Left hindlimb (tissue), 1 donor: ENCODE measurements at places on chromosomes 3 and 15.

GRCh38 chr3:194573680-194574437, 59.4 kb downstream of the TMEM44 start:
- no peak for DNase-seq

GRCh38 chr3:127015282-127016042, 32.5 kb downstream of the PLXNA1 start:
- DNase-seq = no peak

- no peak for DNase-seq
Observed at GRCh38 chr15:47466357-47466756, 250.9 kb upstream of the SEMA6D start.

GRCh38 chr3:119601154-119601553, 3.5 kb downstream of the PLA1A start:
- DNase-seq = no peak

DNA sequence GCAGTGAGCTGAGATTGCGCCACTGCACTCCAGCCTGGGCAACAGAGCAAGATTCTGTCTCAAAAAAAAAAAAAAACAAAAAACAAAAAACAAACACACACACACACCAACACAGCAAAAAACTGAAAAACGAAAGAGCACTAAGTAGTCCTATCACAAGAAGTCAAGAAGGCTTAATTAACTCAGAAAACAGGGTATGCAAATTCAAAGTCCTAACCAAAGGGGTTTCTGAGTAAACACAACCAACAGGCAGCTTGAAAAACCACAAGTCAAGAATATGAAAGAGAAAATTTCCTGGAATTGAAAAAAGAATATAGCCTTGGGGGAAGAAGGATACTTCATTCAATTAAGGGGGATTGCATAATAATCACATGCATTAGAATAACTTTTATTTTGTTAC, 37.7 kb upstream of the PARP14 start:
- DNase-seq = no peak

GRCh38 chr3:86982883-86983282, 8.1 kb downstream of the VGLL3 start:
- peak; percentile 42 for DNase-seq

DNA sequence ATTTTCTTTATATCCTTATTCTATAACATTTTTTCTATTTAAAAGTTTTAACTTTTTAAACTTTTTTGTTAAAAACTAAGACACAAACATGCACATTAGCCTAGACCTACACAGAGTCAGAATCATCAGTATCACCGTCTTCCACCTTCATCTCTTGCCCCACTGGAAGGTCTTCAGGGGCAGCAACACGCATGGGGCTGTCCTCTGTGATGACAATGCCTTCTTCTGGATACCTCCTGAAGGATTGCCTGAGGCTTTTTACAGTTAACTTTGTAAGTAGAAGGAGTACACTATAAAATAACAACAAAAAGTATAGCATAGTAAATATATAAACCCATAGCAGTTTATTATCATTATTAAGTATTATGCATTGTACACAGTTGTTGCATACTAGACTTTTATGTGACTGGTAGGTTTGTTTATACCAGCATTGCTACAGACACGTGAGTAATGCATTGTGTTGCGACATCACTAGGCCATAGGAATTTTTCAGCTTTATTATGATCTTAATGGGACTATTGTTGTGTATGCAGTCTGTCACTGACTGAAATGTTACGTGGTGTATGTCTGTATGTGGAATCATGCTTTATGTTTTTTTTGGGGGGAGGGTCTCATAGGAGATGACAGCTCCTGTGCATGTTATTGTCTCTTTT, 18.2 kb downstream of the ATP1B3 start:
- no peak for DNase-seq

DNA sequence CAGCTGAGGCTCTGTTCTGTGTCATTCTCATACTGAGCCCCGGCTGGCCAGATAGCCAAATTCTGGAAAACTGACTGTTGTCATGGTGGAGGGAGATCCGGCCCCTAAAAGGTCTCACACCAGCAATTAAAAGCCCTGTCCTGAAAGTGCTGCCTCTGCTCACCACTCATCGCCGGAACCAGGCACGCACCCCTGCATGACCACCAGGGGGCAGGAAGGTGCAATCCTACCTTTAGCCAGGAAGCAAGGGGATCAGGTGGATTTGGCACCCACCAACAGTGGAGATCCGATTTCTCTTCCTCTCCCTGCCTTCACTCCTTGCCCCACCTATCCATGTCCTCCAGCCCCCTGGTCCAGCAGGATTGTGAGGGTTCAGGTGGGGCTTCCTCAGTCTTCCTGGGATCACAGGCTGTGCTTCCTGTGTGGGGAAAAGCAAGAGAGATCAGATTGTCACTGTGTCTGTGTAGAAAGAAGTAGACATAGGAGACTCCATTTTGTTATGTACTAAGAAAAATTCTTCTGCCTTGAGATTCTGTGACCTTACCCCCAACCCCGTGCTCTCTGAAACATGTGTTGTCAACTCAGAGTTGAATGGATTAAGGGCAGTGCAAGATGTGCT, 16.1 kb upstream of the CACNA2D2 start:
- peak; percentile 61 for DNase-seq

- no peak for DNase-seq
Observed at GRCh38 chr3:188191460-188191859, 37.5 kb downstream of the LPP start.

DNA sequence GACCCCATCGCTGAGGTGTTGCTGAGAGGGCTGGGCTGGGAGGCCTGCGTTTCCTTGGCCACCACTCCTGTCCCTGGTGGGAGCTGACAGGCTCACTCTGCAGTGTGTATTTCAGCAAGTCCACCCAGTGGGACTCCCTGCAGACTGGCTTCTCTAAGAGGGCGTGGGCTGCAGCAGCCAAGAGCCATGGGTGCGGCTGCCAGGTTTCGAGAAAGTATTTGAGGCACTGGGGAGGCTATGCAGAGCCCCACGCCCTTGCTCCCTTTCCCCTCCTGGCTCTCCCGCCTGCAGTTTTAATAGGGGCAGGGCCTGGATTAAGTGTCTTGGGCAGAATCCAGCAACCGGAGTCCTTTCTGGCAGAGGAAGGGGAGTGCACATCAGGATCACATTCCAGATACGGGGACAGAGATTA, 242.1 kb downstream of the THSD4 start:
- DNase-seq = peak; percentile 79

DNA sequence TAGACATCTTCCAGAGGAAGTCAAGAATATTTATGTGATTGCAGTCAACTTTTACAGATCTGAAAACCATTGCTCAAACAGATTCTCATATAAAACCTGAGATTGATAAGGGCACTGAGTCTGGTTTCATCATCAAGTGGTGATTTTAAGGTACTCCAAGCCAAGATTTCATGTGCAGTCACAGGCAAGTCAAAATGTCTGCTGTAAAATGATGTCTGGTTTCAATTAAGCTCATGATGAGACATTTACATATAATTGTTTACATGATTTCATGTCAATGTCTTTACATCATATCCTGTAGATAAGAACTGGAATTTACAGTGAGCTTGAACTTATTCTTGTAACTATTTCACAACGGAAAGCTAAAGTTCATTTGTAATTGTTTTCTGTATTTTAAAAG, 1215.5 kb downstream of the ROBO2 start:
- DNase-seq = no peak

DNA sequence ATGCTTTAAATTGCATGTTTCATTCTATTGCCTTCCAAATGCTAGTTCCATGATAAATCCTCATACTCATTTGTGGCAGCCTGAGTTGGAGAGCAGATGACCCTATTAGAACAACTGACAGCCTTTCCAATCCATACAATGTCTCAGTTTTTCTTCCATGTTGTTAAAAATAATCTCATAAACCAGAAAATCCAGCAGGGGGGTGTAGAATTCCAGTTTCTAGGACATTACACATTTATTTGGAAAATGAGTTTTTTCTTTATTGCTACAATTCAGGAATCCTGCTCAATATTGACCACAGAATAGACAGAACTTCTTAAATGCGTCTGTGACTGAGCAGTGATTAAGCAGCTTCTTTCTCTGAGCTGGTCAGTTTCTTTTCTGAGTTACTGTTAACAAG, 174.2 kb upstream of the ATP10A start:
- DNase-seq = no peak

- no peak for DNase-seq
Observed at GRCh38 chr3:17089314-17089700, 204.6 kb downstream of the PLCL2 start.

DNA sequence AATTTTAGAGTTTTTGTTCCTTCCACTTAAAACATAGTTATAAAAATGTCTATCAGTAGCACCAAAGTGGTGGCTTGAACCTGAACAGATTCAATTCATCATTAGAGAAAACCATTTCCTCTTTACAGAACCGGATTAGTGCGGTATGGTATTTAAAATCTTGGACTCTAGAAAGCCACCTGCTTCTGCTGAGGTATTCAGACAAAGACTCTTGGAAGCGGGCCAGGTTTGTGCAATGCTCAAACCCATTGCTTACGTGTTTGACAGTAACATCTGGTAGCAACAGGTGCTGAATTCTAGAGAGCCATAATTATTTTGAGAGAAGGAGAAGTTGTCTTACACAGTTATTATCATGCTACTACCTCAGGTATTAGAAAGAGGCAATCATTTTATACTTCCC, 290.5 kb downstream of the NAALADL2 start:
- DNase-seq = peak; percentile 41

GRCh38 chr15:66883284-66883911, 181.4 kb downstream of the SMAD6 start:
- DNase-seq = peak; percentile 98

- DNase-seq = no peak
Observed at GRCh38 chr15:36265422-36265821, 314.0 kb upstream of the CDIN1 start.

- no peak for DNase-seq
Observed at GRCh38 chr15:32098033-32098432, 67.7 kb downstream of the CHRNA7 start.

GRCh38 chr15:64665179-64665578, 110.2 kb downstream of the RBPMS2 start:
- no peak for DNase-seq

- DNase-seq = no peak
Observed at GRCh38 chr3:30156586-30157498, 449.6 kb upstream of the TGFBR2 start.

GRCh38 chr15:94522125-94522524, 290.8 kb downstream of the MCTP2 start:
- no peak for DNase-seq

GRCh38 chr3:154598166-154598565, 168.2 kb upstream of the GPR149 start:
- no peak for DNase-seq

- peak; percentile 75 for DNase-seq
Observed at GRCh38 chr3:50347187-50347813, 1.8 kb upstream of the ZMYND10 start.

GRCh38 chr15:89104172-89104564, 15.9 kb downstream of the ABHD2 start:
- DNase-seq = no peak

- no peak for DNase-seq
Observed at GRCh38 chr15:77409259-77410156, 10.4 kb downstream of the PEAK1 start.

- no peak for DNase-seq
Observed at GRCh38 chr15:59111251-59111650, 6.3 kb downstream of the CCNB2 start.

GRCh38 chr3:16240229-16241023, 24.3 kb downstream of the DPH3 start:
- no peak for DNase-seq

GRCh38 chr15:70348581-70349344, 251.0 kb upstream of the TLE3 start:
- DNase-seq = no peak
